ENCODE measurements at places on chromosomes 13 and 19. TPM values are rescaled to one million over a fixed set of nuclear protein-coding genes. Genes with fewer than 3 reads are reported as not detected.

GRCh38 chr19:38317104-38317612, 1.4 kb upstream of the YIF1B start:
- H3K4me1 ChIP-seq: no peaks in the 10 kb centered on the region
- H3K36me3 ChIP-seq: no peaks in the 10 kb centered on the region
- no peak for DNase-seq

The CCL25 gene
- not detected for total RNA-seq

DNA sequence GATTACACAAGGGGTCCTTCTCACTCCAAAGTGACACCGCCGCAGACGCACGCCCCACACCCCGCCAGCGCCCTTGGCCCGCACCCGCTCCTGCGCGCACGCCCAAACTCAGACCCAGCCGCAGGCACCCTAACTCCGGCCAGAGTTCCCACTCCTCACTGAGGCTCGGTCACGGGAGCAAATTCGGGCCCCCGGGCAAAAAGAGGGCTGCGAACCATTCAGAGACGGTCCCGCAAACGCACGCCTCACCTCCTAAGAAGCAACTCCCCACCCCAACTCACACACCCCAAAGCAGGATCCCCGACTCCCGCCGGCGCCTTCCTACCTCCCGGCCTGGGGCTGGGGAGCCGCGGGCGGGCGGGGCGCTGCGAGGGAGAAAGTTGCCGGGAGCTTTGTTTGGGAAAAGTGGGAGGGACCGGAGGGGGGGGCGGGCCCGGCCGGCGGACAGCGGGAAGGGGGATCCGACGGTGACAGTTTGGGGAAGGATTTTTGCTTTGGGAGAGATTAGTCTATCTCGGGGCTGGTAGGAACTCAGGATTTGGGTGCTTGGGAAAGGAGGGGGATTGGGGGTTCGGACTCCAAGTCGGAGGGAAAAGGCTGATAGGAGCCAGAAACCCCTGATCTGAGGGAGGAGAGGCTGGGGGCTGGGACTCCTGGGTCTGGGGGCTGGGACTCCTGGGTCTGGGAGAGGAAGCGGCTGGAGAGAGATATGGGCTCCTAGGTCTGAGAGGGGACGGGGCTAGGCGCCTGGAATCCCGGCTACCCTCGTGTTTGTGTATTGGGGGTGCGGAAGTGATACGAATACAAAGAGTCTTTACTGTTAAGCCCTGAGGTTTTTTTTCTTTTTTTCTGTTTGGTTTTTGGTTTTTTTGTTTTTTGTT, at the start of gene TEAD2:
TSS of gene TEAD2 (minus strand) at position 369 of the 881 bp plus-strand sequence. CDS start 2,341 bp downstream, outside the sequence.
- H3K4me3 ChIP-seq: no peak within 1 kb of the TSS
- no peak within 1 kb of the TSS for H3K27ac ChIP-seq
- H3K27me3 ChIP-seq: no peaks in the 10 kb centered on the region
- no peaks in the 10 kb centered on the region for H3K4me1 ChIP-seq
- peaks cover 19% of the 10 kb centered on the region for H3K36me3 ChIP-seq

The POGLUT2 gene
- total RNA-seq: 23.1 TPM

- H3K27ac ChIP-seq: no peak overlapping the region
- DNase-seq: peak; percentile 12
- H3K27me3 ChIP-seq: no peaks in the 10 kb centered on the region
- H3K4me3 ChIP-seq: no peak overlapping the region
- H3K36me3 ChIP-seq: peaks cover 6% of the 10 kb centered on the region
Measured at GRCh38 chr19:16942583-16942982, 53.8 kb downstream of the F2RL3 start.

- H3K27ac ChIP-seq: no peak overlapping the region
- DNase-seq: no peak
- no peaks in the 10 kb centered on the region for H3K27me3 ChIP-seq
- peaks cover 31% of the 10 kb centered on the region for H3K36me3 ChIP-seq
Measured at GRCh38 chr13:51444922-51445321, 7.9 kb downstream of the INTS6 start.

The PTH2 gene
- 0.96 TPM for total RNA-seq

- peaks cover 5% of the 10 kb centered on the region for H3K4me1 ChIP-seq
- no peak overlapping the region for H3K27ac ChIP-seq
- H3K27me3 ChIP-seq: no peaks in the 10 kb centered on the region
Measured at GRCh38 chr13:98083507-98083906, 59.4 kb upstream of the FARP1 start.

DNA sequence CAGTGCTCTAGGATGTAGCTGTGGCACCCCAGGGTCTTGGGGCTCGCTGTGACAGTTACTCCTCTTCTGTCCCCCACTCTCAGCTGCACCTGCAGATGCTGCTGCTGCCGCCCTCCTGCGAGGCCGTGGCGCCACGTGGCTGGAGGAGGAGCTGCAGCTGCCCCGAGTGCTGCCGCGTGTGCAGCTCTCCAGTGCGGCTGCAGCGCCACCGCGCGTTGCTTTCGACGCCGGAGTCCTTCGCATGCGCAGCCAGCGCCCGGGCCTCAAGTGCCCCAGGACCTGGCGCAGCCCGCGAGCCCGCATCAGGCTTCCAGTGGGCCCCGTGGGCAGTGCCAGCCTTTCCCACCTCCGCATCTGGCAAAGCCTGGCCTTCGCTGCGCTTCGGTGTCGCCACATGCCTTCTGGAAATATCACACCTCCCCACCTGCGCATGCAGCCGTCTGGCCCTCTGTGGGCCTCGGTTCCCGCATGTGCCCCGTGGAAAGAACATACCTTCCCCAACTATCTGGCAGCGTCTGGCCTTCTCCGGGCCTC, 692 bp upstream of the ZNF580 start:
- no peak overlapping the region for H3K27ac ChIP-seq
- peak overlapping the region; percentile 97 for H3K4me3 ChIP-seq
- DNase-seq: peak; percentile 80
- H3K27me3 ChIP-seq: no peaks in the 10 kb centered on the region

GRCh38 chr19:45638930-45639729, at the start of gene EML2:
Gene EML2 (minus strand): TSS chr19:45639397. CDS start chr19:45639376, 21 bp downstream.
- H3K4me1 ChIP-seq: peaks cover 3% of the 10 kb centered on the region
- DNase-seq: peak; percentile 95
- H3K36me3 ChIP-seq: no peaks in the 10 kb centered on the region
- H3K27me3 ChIP-seq: no peaks in the 10 kb centered on the region
- peak within 1 kb of the TSS; percentile 87 for H3K4me3 ChIP-seq

DNA sequence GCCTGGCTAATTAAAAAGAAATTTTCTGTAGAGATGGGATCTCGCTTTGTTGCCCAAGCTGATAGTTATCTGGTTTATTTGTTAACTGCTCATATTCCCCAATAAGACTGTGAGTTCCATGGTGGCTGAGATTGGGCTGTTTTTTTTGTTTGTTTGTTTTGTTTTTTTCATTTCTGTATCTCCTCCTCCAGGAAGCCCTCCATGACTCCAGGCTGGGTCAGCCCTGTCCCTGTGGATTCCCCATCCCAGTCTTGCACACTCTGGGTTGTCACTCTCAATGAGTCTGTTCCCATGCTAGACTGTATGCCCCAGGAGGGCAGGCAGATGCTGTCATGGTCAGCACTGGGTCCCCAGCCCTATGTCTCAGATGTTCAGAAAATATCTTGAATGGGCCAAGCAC, 2.9 kb downstream of the EML2 start:
- no peak for DNase-seq
- no peaks in the 10 kb centered on the region for H3K36me3 ChIP-seq
- H3K27ac ChIP-seq: no peak overlapping the region
- no peak overlapping the region for H3K4me3 ChIP-seq

DNA sequence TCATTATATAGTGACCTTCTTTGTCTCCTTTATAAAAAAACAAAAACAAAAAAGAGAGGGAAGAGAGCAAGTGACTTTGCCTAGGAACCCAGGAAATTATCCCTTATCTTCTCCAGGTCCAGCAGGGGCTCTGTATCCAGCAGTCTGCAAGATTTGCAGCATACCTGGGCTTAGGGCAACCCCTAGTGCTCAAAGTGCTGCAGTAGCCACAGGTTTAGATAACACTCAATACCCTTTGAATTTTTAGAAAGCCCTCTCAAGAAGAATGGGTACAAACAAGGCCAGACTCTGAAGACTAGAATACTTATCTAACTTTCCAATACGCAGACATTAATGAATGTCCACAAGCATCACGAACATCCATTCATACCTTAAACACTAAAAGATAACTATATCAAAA, 43.2 kb downstream of the CCNA1 start:
- H3K27ac ChIP-seq: no peak overlapping the region
- peaks cover 6% of the 10 kb centered on the region for H3K36me3 ChIP-seq
- H3K27me3 ChIP-seq: no peaks in the 10 kb centered on the region
- H3K4me3 ChIP-seq: no peak overlapping the region

DNA sequence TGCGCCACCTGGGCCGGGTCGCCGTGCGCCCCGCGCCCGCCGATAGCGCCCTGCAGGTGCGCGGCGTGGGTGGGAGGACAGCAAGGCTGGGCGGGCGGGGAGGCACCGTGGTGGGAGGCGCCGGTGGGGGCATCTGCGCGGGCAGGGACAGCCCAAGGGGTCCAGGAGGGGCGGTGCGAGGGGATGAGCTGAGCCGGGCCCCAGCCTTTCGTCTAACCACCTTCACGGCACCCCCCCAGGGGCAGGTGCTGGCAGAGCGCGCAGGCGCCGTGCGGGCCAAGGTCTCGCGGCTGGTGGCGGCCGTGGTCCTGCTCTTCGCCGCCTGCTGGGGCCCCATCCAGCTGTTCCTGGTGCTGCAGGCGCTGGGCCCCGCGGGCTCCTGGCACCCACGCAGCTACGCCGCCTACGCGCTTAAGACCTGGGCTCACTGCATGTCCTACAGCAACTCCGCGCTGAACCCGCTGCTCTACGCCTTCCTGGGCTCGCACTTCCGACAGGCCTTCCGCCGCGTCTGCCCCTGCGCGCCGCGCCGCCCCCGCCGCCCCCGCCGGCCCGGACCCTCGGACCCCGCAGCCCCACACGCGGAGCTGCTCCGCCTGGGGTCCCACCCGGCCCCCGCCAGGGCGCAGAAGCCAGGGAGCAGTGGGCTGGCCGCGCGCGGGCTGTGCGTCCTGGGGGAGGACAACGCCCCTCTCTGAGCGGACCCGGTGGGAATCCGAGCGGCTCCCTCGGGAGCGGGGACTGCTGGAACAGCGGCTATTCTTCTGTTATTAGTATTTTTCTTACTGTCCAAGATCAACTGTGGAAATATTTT, 3.1 kb downstream of the KISS1R start:
- H3K27ac ChIP-seq: no peak overlapping the region
- H3K36me3 ChIP-seq: no peaks in the 10 kb centered on the region
- H3K4me3 ChIP-seq: peak overlapping the region; percentile 9
- no peak for DNase-seq
- peaks cover 19% of the 10 kb centered on the region for H3K27me3 ChIP-seq

GRCh38 chr13:113927661-113928581, 46.0 kb downstream of the C13orf46 start:
- H3K4me3 ChIP-seq: no peak overlapping the region
- no peaks in the 10 kb centered on the region for H3K4me1 ChIP-seq
- peak; percentile 22 for DNase-seq
- H3K36me3 ChIP-seq: no peaks in the 10 kb centered on the region

The FCAR gene
- total RNA-seq: not detected

DNA sequence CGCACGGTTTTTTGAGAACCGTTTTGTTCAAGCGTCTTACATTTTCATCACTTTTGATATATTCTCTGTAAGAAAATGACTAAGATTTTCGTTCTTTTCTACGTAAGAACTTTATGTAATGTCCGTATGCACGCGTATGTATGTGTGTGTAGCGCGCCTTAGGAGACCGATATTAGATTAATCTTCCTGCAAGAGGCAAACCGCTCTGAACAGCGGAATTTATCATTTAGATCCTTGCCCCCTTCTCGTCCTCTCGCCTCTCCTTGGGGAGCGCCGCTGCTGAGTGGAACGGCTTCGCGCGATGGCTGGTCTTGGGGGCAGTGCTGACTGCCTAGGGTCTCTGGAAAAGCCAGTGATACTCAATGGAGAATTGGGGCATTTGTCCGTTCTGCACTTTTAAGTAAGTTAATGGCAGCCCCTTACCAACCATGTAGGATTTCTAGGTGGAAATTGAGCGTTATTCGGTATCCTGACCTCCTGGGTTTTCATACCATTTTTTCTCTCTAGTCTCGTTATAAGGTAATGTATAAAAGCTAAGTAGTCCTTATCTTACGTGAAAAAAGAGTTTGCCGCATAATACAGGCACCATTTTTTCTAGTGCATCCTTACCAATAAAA, 4.7 kb downstream of the MAB21L1 start:
- H3K27me3 ChIP-seq: peaks cover 44% of the 10 kb centered on the region
- H3K4me3 ChIP-seq: peak overlapping the region; percentile 76
- H3K36me3 ChIP-seq: no peaks in the 10 kb centered on the region
- no peak for DNase-seq
- no peak overlapping the region for H3K27ac ChIP-seq

DNA sequence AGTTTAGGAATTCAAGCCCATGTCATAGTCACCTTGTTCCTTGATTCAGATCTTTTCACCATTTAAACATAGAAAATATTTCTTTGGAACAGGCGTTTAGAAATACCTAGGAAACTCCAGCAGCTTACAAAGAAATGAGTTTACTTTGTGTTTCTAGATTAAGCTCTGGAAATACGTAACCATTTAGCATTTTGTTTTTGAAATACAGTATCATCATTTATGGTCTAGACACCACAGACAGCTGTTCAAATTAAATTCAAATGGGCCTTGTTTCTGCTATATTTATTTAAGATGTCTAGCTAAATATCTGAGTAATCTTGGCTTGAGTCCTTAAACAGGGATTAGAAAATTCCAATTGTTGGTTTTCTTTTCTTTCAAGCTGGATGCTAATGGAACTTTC, 228.5 kb downstream of the NDFIP2 start:
- H3K4me3 ChIP-seq: no peak overlapping the region
- no peaks in the 10 kb centered on the region for H3K4me1 ChIP-seq
- DNase-seq: no peak
- H3K36me3 ChIP-seq: no peaks in the 10 kb centered on the region
- H3K27ac ChIP-seq: no peak overlapping the region

DNA sequence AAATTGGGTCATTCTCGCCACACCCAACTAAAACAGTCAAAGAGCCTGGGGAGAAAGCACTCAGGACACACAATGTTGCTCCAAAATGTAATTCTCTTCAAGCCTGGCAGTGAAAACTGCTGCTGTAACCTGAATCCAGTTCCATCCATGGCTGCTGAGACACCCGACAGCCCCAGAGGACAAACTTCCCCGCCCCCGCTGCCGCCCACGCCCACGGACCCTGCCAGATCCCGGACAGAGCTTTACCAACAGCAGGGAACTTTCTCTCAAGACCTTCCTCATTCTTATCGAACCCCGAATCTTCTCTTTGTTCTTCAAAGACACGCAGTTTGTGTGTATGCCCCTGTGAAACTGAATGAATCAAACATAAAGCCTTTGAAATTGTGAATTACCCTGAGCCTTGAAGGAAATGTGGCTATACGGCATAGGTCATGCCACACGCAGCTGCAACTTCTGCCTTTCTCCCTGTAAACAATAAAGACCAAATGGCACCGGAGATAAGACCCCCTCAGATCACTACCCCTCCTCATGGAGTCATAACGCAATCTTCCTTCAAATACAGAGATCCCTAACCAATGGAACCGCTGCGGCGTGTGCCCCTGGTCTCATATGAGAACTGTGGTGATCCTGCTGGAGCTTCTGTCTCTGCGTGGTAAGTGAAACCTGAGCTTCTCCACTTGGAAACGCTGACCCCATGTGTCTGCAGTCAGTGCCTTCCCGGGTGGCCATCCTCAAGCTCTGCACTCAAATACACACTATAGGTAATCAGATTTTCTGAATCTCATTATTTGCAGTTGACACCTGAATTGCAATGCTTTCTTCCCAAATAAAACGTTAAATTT, 4.8 kb upstream of the LAMP1 start:
- no peaks in the 10 kb centered on the region for H3K4me1 ChIP-seq
- no peak overlapping the region for H3K27ac ChIP-seq
- H3K36me3 ChIP-seq: peaks cover 1% of the 10 kb centered on the region
- DNase-seq: peak; percentile 32
- no peaks in the 10 kb centered on the region for H3K27me3 ChIP-seq
